Neural crest cell (in vitro differentiated cells): ENCODE measurements at places on chromosomes 6 and 20. TPM values are rescaled to one million over a fixed set of nuclear protein-coding genes. Genes with fewer than 3 reads are reported as not detected.
A peak's percentile ranks its signal among the peaks of the same experiment; 100 is the strongest.

DNA sequence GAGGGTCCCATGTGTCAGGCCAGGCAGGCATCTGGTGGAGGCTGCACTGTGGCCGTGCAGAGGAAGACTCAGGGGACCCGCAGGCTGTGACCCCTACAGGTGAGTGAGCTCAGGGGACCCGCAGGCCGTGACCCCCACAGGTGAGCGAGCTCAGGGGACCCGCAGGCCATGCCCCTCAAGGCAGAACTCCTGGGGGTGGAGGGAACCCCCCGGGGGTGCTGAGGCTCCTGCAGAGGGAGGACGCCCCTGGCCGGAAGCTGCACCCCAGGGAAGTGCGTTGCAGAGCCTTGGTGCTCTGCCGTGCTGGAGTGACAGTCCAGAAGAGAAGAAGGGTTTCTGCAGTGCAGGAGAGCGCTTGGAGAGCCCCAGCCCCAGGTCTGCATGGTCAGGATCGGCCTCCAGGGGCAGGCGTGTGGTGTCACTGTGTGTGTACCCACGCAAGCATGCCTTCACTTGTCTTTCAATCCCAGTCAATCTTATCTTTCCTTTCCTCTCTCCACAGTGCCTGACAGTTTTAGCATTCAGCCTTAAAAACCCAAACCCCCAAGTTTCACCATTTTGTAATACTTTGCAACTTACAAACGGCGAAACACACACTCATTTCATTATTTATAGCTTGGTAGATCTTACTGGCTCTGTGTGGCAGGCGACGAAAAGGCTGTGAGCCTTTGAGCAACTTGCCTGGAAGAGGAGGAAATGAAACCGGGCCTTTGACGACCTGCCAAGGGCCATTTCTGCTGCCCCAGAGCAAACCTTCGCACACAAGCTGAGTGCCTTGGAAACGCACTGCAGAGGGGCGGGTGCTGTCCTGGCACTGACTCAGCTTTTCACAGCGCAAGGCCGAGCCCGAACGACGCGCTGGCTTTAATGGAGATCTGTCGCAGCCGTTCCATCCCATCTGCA lies 101.4 kb upstream of the AGPAT4 start:
- H3K4me1 ChIP-seq, result peaks cover 3% of the 10 kb centered on the region
- no peak overlapping the region for H3K4me3 ChIP-seq
- no peaks in the 10 kb centered on the region for H3K27me3 ChIP-seq
- no peak overlapping the region for H3K27ac ChIP-seq
- DNase-seq, result no peak

GRCh38 chr6:143098054-143098671 lies 37.5 kb downstream of the AIG1 start:
- no peak overlapping the region for H3K4me3 ChIP-seq
- no peaks in the 10 kb centered on the region for H3K36me3 ChIP-seq
- H3K27ac ChIP-seq, result no peak overlapping the region

GRCh38 chr20:46563170-46563859 lies 12.9 kb upstream of the OCSTAMP start:
- no peak overlapping the region for H3K4me3 ChIP-seq
- DNase-seq, result peak; percentile 20
- no peaks in the 10 kb centered on the region for H3K27me3 ChIP-seq
- no peaks in the 10 kb centered on the region for H3K4me1 ChIP-seq
- no peak overlapping the region for H3K27ac ChIP-seq

DNA sequence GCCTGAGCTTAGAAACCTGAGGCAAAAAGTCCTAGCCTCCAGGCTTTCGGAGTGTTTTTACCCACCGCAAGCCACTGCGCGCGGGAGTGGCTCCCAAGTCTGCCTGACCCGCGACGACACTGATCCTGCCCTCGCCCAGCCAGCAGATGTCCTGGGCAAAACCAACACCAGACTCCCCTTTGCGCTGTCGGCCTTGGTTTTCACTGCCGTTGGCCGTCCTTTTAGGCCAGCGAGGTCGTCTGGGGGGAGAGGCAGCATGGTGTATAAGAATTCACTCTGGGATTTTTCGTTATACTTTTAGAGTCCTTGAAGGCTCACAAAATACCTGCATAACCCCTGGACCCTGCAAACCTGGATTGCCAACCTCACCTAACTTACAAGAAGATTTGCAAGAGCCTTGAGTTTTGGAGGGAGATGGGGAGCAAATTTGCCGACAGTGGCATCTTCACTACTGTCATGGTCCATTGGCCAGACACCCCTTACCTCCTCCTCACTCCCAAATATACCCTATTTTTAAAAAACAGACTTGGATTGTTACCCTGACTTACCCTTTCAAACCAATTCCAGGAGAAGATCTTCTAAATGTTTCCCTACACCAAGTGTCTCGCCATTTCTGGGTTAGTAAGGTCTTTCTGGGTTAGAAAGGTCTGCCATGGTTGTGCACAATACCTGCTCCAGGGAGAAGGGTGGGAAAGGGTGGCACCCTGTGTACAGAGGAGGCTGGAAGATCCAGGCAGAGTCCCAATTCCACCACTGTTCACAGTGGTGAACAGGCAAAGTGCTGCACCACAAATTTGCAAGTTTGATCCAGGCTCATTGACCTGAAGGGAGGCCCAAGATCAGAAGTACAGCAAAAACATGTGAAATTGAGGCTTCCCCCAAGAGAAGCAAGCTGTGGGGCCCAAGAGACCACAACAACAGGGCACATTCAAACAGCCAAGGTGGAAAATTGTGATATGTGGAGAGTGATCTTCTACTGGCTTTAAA lies 4.4 kb downstream of the FOXA2 start:
- H3K27ac ChIP-seq, result no peak overlapping the region
- no peak for DNase-seq
- H3K36me3 ChIP-seq, result no peaks in the 10 kb centered on the region
- H3K4me1 ChIP-seq, result peaks cover 1% of the 10 kb centered on the region

DNA sequence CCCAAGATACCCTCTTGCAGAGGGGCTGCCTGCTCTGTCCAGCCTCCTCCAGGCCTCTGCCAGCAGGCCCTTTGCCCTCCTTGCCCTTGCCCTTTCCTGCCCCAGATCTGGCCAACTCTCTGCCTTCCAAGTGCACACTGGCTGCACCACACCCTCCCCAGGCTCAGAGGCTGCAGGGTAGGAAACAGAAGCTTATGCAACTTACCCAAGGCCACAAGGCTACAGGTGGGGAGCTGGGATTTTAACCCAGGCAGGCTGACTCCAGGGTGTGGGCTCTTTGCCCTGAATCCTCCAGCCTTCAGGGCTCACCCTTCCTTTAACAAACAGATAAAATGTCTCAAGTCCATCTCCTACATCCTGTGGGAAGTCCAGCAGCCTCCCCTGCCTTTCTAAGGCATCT lies 14.5 kb upstream of the TRAF3IP2 start:
- H3K27me3 ChIP-seq, result no peaks in the 10 kb centered on the region
- peak overlapping the region; percentile 58 for H3K27ac ChIP-seq
- H3K36me3 ChIP-seq, result no peaks in the 10 kb centered on the region
- H3K4me3 ChIP-seq, result no peak overlapping the region
- DNase-seq, result no peak

OOEP gene
- not detected in 2 replicates for total RNA-seq
